Activated CD4-positive, alpha-beta memory T cell treated with anti-CD3 and anti-CD28 coated beads for 36 hours (primary cell): ENCODE measurements at places on chromosomes 2 and 18. TPM values are rescaled to one million over a fixed set of nuclear protein-coding genes. Genes with fewer than 3 reads are reported as not detected.

DNA sequence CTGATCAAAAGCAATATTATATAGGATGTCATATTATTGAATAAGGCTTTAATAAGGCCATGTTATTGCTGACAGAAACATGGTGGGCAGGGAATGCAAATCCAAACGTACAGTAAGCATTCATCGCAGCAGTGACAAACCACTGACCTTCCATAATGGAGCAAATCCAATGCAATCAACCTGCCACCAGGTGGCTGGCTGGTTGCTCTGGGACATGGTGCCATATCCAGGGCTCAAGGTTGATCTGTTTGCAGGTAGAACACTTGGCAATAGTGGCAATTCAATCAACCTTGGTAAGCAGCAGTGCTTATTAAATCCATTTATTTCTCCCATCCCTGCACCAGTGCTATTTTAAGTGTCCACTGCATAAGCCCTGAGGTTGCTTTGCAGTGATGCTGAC is 75.4 kb downstream of the CERKL start:
- no peaks in the 10 kb centered on the region for H3K36me3 ChIP-seq
- no peak overlapping the region for H3K4me3 ChIP-seq
- peaks cover 11% of the 10 kb centered on the region for H3K27me3 ChIP-seq
- no peak for DNase-seq

Gene SEPTIN10
- 9.8 TPM for total RNA-seq

DNA sequence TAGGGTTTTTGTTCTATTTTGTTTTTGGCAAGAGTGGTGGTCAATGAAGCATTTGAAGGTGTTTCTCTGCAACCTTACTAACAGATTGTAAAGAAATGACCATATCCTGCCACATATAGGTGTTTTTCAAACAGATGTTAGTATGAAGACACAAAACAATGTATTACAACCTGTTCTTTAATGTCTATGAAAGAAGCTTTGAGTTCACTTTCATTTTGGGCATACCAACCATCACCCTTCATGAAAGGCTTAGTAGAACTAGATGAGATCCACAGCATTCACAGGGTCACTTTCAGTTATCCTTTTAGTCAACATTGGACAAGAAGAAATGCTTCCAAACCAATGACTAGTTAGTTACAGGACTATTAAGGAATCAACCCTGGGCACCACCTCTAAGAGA is 95.1 kb downstream of the EHBP1 start:
- no peaks in the 10 kb centered on the region for H3K27me3 ChIP-seq
- H3K27ac ChIP-seq: no peak overlapping the region
- H3K4me1 ChIP-seq: peaks cover 22% of the 10 kb centered on the region
- no peak for DNase-seq

Gene NFU1
- total RNA-seq: 44.5 TPM

Gene CNGA3
- total RNA-seq: not detected
